ENCODE measurements at places on chromosomes 7 and 10. TPM values are rescaled to one million over a fixed set of nuclear protein-coding genes. Genes with fewer than 3 reads are reported as not detected.

The KAZALD1 gene
- 1.2 TPM for total RNA-seq

GRCh38 chr10:75544386-75544785 lies 113.0 kb downstream of the LRMDA start:
- no peak overlapping the region for H3K4me3 ChIP-seq
- peaks cover 33% of the 10 kb centered on the region for H3K4me1 ChIP-seq
- DNase-seq = no peak
- no peaks in the 10 kb centered on the region for H3K36me3 ChIP-seq
- H3K27ac ChIP-seq = no peak overlapping the region
- H3K27me3 ChIP-seq = no peaks in the 10 kb centered on the region

DNA sequence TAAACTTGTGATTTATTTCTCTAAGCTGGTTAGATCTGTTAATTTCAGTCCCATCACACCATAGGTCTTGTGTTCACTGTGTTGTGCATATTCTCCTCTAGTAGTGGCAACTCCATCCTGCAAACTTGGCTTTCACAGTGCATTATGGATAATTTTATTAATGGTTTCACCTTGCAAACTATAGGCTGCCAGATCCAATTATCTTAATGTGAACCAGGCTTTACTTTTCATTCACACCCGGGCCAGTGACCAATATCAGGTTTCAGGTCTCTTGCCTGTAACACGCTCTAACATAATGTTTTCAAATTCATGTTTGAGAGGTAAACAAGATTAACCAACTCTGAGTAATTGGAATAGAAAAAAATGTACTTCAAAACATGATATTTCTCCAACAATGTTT lies 1293.0 kb downstream of the REEP3 start:
- H3K27me3 ChIP-seq = no peaks in the 10 kb centered on the region
- H3K27ac ChIP-seq = no peak overlapping the region
- 0 out of 2 replicates have a peak, but pooled peaks cover 6% of the 10 kb centered on the region for H3K4me1 ChIP-seq
- no peak overlapping the region for H3K4me3 ChIP-seq
- DNase-seq = no peak

The PLXDC2 gene
- 19.4 TPM for total RNA-seq

The LRRD1 gene
- total RNA-seq = 0.08 TPM

DNA sequence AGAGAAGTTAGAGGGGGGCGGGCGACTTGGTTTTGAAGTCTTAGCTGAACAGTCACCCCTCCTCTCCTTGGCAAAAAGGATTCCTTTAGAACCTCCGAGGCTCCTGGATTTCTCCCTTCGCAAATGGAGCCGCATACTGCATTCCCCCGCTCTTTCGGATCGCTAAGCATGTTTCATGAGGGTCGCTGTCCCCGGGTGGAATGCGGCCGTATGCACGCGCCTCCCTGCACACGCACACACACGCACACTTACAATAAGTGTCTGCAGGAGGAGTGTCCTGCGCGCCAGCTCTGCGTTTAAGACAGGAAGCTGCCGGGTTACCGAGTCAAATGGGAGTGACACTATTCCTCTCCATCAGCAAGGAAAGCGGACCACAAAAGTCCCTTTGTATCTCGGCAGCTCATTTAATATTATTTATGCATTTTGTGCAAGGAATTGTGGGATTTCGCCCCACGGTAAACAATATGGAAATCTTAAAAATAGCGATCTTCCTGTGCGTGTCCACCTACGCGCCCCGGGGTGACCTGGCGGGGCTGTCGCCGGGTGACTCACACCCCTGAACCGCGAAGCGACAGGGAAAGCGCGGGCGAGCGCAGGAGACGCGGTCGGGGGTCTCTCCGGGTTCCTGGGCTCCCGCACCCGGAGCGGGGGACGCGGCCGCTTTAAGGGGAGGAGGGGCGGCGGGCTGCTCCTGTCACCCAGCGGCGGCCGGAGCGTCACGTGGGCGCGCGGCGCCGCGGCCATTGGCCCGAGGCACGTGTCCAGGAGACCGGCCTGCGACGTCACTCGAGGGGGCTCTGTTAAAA lies 988 bp upstream of the EN2 start:
- H3K4me3 ChIP-seq = peak overlapping the region; percentile 46
- no peak overlapping the region for H3K27ac ChIP-seq
- H3K4me1 ChIP-seq = peaks cover 48% of the 10 kb centered on the region
- peak; percentile 84 for DNase-seq

- H3K27me3 ChIP-seq = peaks cover 100% of the 10 kb centered on the region
- H3K27ac ChIP-seq = no peak overlapping the region
- no peak for DNase-seq
These were observed 7.8 kb upstream of the TLX1 start for GRCh38 chr10:101123085-101123814.

- no peaks in the 10 kb centered on the region for H3K27me3 ChIP-seq
- no peak overlapping the region for H3K4me3 ChIP-seq
- peak; percentile 27 for DNase-seq
- H3K27ac ChIP-seq = no peak overlapping the region
- H3K36me3 ChIP-seq = no peaks in the 10 kb centered on the region
- H3K4me1 ChIP-seq = peaks cover 22% of the 10 kb centered on the region
These were observed 277.4 kb upstream of the KLF14 start for GRCh38 chr7:131011432-131011742.

The UCN3 gene
- total RNA-seq = not detected

- no peak overlapping the region for H3K27ac ChIP-seq
- no peaks in the 10 kb centered on the region for H3K36me3 ChIP-seq
- H3K4me1 ChIP-seq = peaks cover 10% of the 10 kb centered on the region
These were observed 1.3 kb downstream of the STK17A start for GRCh38 chr7:43584195-43584586.

All from GM23338 (cell line).